ENCODE measurements at places on chromosomes 11 and 22. TPM values are rescaled to one million over a fixed set of nuclear protein-coding genes. Genes with fewer than 3 reads are reported as not detected.

DNA sequence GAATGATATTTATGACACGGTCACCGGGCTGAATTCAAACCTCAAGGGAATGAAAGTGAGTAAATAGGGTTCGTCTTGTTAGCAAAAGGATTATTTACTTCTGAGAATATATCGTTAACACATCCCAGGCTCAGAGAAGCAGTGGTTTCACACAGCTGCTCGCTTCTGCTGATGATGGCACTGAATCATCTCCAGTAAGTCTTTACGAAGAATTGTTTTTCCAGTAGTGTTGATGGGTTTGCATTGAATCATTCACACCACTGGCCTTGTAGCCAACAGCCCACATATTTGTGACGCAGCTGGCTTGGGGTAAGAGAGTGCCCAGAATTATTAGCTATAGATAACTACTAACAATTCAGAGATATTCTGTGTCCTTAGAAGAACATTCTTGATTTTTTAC is 236.3 kb downstream of the CADM1 start:
- DNase-seq: no peak

The CNGA4 gene
- total RNA-seq: 0.17 TPM

DNA sequence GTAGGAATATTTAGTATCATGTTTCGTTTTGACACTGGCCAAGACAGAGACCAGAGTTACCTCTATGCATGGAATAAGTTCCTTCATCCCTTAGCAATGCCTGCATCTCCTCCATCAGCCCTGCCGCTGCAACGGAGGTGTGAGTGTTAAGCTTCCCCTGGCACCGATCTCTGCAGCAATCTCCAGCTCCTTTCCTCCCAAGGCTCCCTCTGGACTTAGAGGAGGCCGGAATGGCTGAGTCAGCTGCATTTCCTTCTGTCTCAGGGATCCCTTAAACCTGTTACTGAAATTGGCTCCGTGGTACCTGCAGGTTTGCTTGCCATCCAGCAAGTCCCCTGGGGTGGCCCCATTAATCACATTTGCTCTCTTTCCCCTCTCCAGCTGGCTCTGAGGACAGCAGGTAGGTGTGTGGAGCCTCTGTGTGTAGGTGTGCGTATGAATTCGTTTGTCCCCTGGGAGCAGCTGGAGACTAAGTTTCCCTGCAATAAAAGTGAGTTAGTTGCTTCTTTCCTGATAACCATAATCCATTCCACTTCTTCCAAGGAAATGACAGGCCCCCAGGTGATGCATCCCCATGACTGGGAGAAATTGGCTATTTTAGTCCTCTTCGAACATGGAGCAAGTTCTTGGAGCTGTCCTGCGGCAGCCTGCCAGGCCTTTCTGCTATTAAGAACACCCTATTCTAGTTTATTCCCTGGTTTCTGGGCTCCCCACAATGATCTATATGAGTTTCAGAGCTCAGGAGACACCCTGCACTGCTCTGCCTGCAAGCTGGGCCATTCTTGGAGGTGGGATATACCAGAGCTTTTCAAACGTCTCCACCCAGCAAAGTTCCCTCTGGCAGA is 457.2 kb upstream of the CADM1 start:
- DNase-seq: no peak

DNA sequence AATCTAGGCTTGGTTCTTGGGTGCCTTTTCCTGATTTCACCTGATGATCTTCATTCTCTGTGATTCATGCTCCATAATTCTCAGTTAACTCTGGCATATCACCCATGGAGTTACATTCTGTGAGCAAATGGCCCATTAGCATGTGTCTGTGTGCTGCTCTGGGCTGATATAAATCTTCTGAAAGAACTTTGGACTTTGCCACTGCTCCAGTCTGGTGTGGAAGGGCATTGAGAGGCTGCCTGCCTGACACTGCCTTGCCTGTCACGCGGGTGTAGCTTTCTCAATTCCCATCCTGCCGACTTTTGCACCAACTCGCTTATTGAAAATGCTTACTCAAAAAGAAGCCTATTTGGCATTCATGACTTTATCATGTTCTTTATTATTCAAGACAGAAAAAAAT is 42.2 kb downstream of the FAT3 start:
- no peak for DNase-seq

The OR4D5 gene
- total RNA-seq: not detected

- no peak for DNase-seq
Measured at GRCh38 chr11:46353698-46354097, 6.4 kb downstream of the DGKZ start.

The ART1 gene
- not detected for total RNA-seq

DNA sequence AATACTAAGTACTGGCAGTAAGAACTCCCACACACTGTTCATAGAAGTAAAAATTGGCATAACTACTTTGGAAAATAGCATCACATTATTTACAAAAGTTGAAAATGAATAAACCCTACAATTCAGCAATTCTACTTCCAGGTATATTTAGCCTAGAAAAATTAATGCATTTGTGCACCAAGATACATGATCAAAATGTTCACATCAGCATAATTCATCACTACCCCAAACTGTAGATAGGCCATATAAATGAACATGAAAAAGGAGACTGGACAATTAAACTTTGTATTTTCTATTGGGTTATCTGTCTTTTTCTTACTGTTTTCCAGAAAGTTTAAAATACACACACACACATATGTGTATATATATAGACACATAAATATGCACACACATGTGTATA is 5.9 kb downstream of the OR5B21 start:
- DNase-seq: no peak

DNA sequence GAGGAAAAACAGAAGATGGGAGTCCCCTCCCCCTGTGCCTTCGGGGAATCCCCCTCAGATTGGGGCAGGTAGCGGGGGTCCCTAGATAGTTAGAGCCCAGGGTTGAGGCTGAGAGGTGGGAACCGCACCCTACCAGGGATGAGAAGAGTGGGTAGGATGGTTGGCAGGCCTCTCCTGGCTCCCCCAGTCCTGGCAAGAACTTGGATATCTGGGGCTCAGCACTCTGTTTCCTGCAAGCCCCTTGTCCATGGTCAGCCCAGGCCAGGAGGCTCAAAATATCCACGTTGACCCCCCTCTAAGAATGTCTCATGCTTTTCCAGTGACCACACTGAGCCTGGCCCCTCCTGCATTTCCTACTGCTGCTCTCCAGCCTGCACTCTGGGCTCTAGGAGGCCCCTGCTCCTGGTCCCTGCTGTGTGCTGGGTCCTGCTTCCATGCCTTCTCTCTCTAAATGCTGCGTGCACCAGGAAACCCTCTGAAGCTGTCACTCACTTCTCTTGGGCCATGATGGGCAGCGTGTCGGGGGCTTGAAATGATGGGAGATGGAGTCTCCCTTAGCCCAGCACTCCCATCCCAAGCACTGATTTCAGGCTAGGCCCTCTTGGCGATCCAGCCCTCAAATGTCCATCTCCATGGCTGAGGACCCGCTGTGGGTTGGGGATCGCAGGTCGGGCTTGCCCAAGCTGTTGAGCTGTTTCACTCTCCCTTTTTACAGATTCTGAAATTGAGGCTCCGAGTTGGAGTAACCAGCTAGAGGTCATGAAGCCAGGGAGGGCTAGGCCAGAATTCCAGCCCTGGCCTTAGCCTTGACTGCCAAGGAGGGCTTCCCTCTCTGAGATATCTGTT is 2.0 kb downstream of the MAP3K11 start:
- no peak for DNase-seq

The TRIM51 gene
- not detected for total RNA-seq

DNA sequence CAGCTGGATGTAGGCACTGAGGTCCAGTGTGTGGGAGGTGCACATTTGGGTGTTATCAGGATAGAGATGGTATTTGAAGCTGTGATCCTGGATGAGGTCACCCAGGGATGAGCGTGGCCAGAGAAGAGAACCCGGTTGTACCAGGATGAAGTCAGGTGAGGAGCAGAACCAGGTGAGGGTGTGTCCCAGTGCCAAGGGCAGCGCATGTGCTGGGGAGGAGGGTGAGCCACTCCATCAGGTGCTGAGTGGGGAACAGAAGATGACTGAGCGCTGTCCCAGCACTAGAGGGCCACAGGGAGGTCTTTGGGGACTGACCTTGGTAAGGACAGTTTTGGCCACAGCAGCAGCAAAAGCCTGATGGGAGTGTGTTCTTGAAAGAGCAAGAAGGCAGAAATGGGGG is 2.7 kb downstream of the ARL2 start:
- no peak for DNase-seq

DNA sequence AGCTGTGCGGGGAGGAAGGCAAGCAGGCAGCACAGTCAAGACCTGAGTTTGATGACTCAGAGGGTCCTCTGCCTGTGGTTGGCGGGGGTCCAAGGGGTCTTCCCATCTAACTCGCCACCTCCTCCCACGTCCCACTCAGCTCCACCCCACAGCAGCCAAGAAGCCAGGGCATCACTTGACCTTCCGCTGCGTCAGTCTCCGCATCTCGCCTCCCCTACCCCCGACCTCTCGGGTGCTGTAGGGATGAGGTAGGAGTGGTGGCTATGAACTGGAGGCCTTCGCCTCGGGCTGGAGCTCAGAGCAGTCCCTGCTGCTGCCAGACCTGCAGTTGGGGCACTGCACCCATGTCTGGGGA is 90.6 kb downstream of the CDKN1C start:
- no peak for DNase-seq

Data from A172 (cell line).